ENCODE measurements at places on chromosomes 1 and 21.

- DNase-seq = no peak
Measured at GRCh38 chr1:99297923-99298322, 33.6 kb downstream of the PLPPR4 start.

- no peak for DNase-seq
Measured at GRCh38 chr1:184482136-184482535, 95.3 kb downstream of the C1orf21 start.

DNA sequence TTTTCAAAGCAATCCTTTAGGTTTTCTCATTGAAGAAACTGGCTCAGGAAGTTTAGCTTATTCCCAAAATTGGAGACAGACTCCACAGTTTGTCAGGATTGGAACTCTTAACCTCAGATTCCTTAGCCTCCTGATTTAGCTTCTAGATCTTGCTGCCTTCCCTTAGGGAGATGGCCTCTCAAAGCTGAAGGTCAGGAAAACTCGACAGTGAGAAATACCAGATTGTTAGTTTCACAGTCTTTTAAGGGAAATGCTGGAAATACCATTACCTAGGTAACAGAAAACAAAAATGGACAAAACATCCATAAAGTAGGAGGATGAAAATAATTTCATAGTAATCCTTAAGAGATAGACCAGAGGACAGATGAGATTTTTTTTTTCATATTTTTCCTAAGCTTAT is 7.8 kb downstream of the RASAL2 start:
- no peak for DNase-seq

GRCh38 chr1:118783095-118783758 is 204.9 kb downstream of the TBX15 start:
- no peak for DNase-seq

GRCh38 chr1:58011978-58012377 is 534.5 kb downstream of the OMA1 start:
- DNase-seq = no peak

- no peak for DNase-seq
Measured at GRCh38 chr1:228429007-228429406, 12.3 kb upstream of the TRIM17 start.

DNA sequence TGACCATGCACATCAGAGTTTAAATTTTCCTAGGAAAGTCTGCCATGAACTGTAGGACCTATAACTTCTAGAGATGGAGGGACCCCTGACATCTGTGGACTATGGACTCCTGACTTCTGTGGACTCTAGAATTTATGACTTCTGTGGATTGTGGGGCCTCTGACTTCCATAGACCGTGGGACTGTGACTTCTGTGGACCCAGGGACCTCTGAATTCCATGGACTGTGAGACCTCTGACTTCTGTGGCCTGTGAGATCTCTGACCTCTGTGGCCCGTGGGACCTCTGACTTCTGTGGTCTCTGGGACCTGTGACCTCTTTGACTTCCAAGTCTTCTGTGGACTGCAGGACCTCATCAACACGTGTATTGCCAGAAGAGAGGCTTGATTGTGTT is 36.7 kb downstream of the PEX14 start:
- DNase-seq = no peak

DNA sequence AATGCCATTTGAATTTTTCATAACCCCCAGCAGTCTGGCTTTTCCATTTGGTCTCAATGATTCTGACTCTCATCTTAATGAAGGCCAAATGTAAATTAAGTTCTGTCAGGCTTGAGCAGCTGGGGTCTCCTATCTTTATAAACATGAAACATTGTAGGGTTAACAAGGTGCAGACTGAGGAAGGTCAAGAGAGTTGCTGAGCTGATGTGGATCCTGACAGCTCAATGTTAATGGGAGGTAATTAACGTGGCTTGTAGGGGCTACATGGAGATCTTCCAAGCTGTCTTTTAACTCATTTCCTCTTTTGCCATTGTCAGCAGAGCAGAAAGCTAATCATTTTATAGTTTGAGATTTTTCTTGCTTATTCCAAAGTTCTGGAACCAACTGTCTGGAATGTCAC is 55.2 kb downstream of the FGGY start:
- DNase-seq = no peak

- peak; percentile 82 for DNase-seq
Measured at GRCh38 chr1:202009326-202010179, 834 bp upstream of the ELF3 start.

GRCh38 chr1:172431204-172431603 is 10.7 kb downstream of the C1orf105 start:
- DNase-seq = no peak

DNA sequence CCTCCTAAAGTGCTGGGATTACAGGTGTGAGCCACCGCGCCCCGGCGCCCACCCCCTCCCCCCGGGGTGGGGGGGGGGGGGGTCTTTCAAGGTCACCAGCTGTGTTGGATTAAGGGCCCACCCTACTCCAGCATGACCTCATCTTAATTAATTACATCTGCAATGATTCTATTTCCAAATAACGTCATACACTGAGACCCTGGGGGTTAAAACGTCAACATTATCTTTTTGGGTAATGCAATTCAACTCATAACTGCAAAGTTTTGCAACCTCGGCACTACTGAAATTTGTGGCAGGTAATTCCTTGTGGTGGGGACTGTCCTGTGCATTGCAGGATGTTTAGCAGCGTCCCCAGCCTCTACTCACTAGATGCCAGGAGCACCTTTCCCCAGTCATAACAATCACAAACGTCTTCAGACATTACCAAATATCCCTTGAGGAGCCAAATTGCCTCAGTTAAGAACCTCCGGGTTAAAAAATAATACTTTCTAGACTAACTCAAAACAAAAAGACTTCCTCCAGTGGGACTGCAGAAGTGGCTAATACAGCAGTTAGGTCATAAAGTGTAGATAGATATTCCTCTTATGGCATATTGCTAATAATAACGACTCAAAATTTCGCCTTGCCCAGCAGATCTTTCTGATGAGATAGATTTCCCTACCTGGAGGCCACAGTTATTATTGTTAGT is 233.0 kb upstream of the KAZN start:
- no peak for DNase-seq

GRCh38 chr1:23914921-23915320 is 1.8 kb upstream of the CNR2 start:
- no peak for DNase-seq

GRCh38 chr21:31526040-31526439 is 133.5 kb upstream of the SOD1 start:
- no peak for DNase-seq

GRCh38 chr1:226661965-226662364 is 77.1 kb downstream of the ITPKB start:
- DNase-seq = no peak

DNA sequence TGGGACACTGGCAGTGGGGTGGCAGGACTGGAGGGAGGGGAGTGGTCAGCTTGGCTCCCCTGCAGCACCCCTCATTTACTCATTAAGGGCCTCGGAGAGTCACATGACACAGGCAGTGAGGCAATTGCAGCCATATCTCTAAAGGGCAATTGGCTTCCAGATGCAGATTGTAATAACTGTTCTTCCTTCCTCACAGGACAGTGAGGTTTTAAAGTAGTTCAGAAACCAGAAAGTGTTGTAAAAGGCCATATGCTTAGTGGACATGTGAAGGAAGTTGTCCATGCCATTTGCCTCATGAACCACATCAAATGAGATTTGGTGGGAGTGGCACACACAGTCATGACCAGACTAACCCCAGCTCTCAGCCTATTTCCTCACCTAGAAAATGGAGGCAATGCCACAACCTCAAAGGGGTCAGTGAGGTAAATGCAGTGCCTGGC is 11.1 kb downstream of the MTX1 start:
- DNase-seq = no peak

- DNase-seq = no peak
Measured at GRCh38 chr1:173257805-173258204, 50.7 kb upstream of the TNFSF4 start.

DNA sequence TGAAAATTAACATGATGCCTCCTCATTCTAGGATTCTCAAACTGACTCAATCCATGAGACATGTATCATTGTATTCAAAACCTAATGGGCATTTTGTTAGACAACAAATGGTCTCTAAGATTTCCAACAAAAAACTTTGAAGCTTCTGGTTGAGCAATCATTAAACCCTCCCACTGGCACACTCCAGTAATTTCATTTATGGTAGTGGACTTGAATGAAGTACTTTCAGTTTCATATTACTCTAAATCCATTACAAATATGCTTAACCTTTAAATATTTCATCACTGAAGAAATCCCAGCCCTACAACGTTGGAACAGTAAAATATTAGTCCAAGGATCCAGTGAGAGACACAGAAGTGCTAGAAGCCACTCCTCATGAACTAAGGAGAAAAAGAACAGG is 43.5 kb downstream of the GBP6 start:
- no peak for DNase-seq

- DNase-seq = no peak
Measured at GRCh38 chr1:1284221-1285101, 4.2 kb downstream of the SCNN1D start.

- DNase-seq = no peak
Measured at GRCh38 chr1:173269490-173270230, 62.5 kb upstream of the TNFSF4 start.

DNA sequence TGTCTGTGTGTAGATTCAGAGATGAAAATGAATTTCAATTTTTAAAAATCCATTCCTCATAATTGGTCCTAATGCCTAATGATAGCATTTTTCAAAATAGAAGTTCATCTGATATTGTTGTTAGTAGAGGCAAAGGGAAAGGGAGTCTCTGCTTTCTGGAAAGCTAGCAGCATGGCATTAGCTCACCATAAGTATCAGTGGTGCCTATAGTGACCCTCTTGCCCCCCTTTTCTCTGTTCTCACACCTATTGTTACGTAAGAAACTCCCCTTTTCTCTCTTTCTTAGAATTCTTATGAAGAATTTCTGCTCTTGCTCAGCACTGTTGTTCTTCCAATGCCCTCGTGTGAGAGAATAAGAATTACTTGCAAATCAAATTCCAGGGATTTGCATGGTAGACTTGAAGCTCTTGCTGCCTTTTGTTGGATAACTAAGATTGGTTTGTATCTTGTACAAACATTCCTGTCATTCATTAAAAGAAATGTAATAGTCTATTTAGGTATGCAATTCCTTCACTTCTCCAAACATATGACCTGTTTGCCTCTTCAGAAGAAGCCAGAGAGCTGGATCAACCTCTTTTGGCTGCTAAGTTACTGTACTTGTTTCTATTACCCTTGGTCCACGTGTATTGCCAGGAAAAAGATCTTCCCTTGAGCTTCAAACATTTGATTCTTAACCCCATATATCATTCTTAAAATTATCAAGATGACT is 69.2 kb upstream of the MAGI3 start:
- DNase-seq = no peak

- no peak for DNase-seq
Measured at GRCh38 chr1:229156872-229157271, 114.0 kb upstream of the RAB4A start.

- no peak for DNase-seq
Measured at GRCh38 chr1:109887271-109887670, 23.4 kb upstream of the CSF1 start.

DNA sequence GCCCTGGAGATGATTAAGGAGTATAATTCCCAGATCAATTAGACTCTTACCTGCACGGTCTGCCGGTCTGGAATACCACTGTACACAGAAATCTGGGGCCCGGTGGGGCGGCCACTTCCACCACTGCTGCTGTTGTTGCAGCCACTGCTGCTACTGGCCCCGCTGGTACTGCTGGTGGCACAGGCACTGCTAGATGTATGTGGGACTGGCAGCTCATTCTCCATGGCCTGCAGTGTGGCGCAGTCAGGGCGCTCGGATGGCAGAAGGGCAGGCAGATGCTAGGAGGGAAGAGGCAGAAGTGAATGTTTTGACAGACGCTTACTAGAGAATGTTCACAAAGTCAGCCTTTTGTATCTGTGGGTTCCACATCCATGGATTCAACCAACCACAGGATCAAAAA is 54.4 kb upstream of the A3GALT2 start:
- no peak for DNase-seq

- peak; percentile 83 for DNase-seq
Measured at GRCh38 chr1:3012456-3013291, 8.6 kb upstream of the ACTRT2 start.

GRCh38 chr1:107135463-107135862 is 5.4 kb upstream of the NTNG1 start:
- no peak for DNase-seq

DNA sequence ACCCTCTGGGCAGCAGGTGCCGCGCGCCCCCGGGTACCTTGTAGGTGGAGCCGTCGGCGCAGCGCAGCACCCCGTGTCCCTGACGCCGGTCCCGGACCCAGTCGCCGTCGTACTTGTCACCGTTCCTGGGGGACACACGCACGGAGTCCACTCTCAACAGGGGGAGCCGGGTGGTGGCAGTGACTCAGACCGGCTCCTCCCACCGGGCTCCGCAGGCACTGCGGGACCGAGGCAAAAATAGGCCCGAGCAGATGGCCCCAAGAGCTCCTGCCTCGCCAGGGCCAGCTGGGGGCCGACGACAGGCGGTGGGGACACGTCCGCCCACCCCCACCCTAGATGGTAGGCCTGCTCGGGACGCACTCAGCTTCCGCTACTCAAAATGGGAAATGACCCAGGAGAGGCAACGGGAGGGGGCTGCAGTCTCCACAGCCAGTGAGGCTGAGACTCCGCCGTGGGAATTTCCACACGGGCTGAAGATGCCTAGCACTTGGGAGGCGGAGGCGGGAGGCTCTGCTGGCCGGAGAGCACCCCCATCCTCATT is 6.3 kb downstream of the MORN1 start:
- DNase-seq = peak; percentile 53

DNA sequence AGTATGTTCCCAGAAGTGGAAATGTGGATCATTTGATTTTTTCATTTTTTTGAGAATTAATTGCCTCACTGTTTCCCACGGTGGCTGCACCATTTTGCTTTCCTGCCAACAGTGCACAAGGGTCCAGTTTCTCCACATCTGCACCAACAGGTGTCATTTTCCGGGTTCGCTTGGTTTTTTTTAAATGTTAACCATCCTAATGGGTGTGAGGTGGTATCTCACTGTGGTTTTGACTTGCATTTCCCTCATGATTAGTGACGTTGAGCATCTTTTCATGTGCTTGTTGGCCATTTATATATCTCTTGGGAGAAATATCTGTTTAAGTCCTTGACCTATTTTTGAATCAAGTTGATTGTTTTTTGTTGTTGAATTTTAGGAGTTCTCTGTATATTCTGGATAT is 3.0 kb downstream of the COL6A2 start:
- no peak for DNase-seq

DNA sequence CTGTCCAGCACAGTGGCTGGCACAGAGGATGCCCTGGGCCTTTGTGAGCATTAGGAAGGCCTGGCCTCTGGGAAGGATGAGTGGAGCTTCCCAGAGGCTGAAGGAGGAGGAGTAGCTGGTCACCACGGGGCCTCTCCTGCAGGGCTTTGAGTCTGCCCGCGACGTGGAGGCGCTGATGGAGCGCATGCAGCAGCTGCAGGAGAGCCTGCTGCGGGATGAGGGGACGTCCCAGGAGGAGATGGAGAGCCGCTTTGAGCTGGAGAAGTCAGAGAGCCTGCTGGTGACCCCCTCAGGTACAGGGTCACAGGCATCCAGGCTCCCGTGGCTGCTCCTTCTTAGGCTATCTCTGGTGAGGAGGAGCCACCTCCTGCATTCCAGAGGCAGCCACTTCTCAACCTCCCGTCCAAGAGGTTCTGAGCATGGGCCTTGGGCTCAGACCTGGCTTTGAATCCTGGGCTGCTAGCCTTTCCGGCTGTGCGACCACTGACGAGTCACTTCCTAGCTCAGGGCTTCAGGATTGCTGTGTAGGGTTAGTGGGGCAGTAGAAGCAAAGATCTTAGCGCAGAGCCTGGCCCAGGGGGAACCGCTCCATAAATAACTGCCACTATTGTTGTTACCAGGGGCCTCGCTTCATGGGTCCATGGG is 14.0 kb downstream of the SESN2 start:
- DNase-seq = no peak
